Aortic smooth muscle cell (primary cell): ENCODE measurements at places on chromosomes 4 and X. TPM values are rescaled to one million over a fixed set of nuclear protein-coding genes. Genes with fewer than 3 reads are reported as not detected.

NDUFA1 gene
- 146 and 158 TPM in 2 replicates for total RNA-seq

SLC39A8 gene
- 1.4 and 2.5 TPM in 2 replicates for total RNA-seq

RHOXF1 gene
- total RNA-seq = not detected in 2 replicates

POLN gene
- total RNA-seq = 2.2 and 3.4 TPM in 2 replicates

ADAMTS3 gene
- total RNA-seq = 11.1 and 31.7 TPM in 2 replicates
